T follicular helper cell (primary cell): ENCODE measurements at places on chromosomes 1 and 21.
A peak's percentile ranks its signal among the peaks of the same experiment; 100 is the strongest.

- no peak for DNase-seq
Measured at GRCh38 chr1:178536844-178537371, 24.0 kb downstream of the TEX35 start.

GRCh38 chr1:112625696-112626095, 6.1 kb downstream of the CAPZA1 start:
- DNase-seq, result no peak

DNA sequence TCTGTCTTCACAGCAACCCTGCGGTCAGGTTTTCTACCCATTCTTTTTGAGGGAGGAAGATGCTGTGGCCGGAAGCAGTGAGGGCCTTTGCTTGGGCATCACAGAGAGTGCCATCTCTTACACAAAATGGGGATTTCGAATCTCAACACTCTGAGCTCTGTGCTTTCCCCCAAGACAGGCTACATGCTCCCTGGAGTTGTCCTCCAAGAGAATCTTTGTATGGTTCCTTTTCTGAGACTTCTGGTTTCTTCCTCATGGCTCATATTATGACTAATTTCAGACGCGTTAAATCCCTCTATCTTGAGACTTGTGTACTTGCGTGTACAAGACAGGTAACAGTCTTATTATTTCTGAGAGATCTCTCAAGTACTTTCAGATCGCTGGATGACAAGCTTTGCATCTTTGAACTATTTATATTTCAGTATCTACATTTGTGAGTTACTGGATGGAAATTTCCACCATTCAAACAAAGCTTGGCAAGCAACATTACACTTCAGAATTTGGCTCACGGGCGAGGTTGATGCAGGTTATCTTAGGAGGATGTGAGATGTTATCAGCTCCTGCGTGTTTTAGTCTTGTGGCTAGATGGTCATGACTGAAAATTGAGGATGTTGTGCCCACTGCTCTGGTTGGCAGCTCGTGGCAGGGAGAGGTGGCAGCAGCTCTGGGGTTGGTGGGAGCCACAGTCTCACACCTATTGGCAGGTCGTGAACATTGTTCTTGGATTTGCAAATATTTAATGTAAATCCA, 19.4 kb downstream of the ABCG1 start:
- peak; percentile 56 for DNase-seq

DNA sequence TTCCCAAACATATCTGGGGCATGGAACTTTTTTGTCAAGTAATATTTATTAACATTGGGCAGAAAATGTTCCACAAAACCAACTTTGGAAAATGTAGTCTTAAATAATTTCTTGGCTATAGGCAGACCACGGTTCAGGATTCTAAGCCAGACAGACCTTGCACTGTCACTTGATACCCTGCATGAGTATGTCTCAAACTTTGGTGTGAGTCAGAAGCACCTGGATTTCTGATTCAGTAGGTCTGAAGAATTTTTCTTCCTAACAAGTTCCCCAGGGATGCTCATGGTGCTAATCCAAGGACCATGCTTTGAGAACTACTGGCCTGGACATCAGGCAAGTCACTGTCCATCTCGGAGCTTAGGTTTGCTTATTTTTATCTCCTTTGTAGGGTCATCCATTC, 562.0 kb downstream of the PLPP3 start:
- DNase-seq, result no peak

DNA sequence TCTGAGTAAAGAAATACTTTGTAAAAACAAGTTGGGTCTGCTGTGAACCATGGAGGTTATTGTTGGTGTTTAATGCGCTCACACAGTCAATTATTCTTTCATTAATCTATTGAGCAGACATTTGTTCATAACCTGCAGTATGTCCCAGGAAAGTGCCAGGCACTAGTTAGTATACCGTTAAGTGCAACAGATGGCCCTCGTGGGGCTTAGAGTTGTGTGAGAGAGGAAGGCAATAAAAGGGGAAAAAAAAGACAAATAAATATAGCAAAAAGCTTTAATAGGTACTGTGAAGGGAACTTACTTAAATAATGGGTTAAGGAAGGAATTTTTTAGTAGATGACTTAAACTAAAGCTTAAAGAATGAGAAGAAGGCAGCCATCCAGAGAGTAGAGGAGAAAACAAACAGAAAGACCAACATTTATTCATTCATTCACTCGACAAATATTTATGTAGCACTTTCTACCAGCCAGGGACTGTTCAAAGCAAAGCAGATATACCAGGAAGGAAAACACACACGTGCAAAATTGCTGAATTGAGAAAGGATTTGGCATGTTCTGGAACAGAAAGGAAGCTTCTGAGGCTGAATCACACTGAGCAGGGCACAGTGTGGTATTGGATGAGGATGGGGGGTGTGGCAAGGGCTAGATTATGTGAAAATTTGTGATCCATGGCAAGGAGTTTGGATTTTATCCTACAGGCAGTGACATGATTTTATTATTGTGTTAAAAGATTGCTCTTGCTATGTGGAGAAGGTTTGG, 296.1 kb upstream of the SGIP1 start:
- no peak for DNase-seq
